ENCODE measurements at places on chromosomes 6 and 20.

DNA sequence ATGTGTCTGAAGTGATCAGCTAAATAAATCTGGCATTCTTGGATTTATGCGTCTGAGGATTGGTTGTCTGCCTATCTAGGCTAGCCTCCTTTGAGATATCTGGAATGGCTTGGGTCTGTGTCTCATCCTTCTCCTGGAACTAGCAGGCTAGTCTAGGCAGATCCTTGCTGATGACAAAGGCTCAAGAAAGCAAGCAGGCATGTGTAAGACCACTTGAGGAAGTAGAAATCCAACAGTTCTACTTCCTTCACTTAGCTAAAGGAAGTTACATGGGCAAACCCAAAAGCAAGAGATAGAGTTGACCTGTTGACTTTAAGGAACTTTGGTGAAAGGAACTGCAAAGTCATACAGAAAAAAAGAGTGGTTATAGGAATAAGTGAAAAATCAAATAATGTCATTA, 672.6 kb downstream of the MAFB start:
- no peak for DNase-seq

GRCh38 chr6:42201382-42201781, 6.6 kb upstream of the GUCA1B start:
- DNase-seq, result no peak

DNA sequence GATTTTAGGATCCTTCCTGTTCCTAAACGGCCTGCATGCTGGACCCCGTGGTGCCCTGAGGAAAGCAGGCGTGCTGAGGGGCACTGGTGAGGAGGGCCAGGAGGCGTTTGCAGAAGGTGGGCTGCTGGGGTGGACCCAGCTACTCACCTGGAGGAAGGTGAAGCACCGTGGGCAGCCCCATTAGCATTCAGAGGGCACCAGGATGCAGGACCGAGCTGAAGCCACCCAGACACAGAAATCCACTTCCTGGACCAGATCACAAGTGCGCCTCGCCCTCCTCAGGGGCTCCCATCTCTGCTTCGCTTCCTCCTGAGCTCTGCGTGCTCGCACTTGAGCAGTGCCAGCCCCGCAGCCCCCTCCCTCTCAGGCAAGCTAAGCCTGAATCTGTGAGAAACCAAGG, 187.0 kb downstream of the SYNDIG1 start:
- no peak for DNase-seq

DNA sequence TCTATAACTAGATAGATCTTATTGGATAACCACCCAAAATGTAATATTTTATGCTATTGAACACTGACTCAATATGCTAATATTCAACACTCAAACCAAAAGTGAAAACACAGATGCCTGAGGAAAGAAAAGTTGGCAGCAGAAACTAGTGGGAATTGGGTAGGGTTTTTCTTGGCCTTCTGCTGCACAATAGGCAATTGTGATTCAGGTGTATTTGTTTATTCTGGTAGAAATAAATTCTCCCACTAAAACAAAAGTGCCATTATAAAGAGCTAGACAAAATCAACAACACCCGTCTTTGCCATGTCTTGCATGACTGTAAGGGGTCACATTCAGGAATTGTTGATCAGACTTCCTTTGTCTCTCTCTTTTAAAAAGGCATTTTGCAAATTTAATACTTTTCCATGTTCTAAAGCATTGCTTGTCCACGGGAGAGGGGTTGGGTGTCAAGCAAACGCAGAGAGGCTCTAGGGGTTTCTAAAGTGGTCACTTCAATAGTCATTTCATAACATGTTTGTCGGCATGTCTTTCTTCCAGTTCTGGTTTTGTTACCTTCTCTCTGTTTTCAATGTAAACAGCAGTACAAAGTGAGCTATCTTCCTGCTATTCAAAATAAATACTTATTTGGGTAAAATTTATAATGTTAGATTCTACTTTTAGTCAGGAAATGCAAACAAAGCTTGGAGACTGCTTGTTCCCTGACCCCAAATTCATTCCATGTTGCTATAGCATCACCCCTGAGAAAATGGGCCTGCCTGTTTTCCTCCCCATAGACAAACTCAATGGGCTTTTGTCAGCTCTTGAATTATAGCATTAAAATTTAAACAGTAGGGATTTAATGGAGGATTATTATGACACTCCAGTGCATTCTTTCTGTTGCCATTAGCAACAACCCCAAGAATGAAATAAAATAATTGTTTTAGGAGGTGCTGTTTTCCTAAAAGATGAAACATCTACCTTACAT, 217.0 kb upstream of the CCN2 start:
- no peak for DNase-seq

DNA sequence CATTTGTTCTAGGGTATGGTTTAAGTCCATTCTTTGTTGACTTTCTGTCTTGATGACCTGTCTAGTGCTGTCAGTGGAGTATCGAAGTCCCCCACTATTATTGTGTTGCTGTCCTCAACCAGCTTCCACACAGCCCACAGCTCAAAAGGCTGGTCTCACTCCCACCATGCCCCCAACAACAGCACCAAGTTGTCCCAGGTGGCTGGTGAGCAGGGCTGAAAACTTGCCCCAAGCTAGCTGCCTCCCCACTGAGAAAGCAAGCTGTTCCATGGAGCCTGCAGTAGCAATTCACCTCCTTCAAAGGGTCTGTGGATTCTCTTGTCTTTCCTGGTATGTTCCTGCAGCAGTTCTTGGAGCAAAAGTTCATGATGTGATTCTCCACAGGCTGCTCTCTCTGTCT, 221.0 kb downstream of the SYNDIG1 start:
- no peak for DNase-seq

GRCh38 chr6:33313709-33314514, at the start of gene TAPBP:
Gene TAPBP, minus strand, starts transcription at chr6:33314078. Its CDS starts 37 bp downstream, at chr6:33314041.
- no peak for DNase-seq

GRCh38 chr6:4021854-4022695, 56.9 kb downstream of the FAM217A start:
- DNase-seq, result no peak

DNA sequence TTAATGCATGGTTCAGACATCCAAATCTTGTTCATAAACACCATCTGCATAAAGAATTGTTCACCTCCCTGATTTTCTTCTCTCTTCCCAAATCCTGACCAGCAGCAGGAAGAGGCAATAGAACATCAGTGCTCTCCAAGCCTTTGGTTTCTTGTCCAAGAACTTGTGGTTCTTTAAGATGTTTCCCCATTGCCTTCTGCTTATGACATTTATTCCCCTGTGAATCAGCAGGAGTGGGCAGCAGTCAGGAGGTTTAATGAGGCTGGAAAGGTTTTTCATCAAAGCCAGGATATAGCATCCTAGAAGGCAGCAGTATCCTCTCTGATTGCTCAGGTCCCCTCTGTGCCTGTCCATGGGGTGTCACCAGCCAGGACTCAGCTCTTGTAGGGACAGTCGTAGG, 5.3 kb downstream of the HDDC2 start:
- DNase-seq, result no peak

DNA sequence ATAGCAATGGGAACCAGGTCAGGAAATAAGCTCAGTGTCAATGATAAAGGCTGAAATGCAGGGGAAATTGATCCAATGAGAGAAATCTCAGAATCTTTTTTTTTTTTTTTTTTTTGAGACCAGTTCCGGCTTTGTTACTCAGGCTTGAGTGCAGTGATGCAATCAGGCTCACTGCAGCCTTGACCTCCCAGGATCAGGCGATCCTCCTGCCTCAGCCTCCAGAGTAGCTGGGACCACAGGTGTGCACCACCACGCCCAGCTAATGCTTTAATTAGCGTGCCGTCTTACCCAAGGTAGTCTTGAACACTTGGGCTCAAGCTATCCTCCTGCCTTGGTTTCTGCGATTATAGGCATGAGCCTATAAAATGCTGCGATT, 296.5 kb downstream of the ZNF217 start:
- DNase-seq, result no peak

- no peak for DNase-seq
These were observed 132.3 kb downstream of the PDE7B start for GRCh38 chr6:135983718-135984343.

DNA sequence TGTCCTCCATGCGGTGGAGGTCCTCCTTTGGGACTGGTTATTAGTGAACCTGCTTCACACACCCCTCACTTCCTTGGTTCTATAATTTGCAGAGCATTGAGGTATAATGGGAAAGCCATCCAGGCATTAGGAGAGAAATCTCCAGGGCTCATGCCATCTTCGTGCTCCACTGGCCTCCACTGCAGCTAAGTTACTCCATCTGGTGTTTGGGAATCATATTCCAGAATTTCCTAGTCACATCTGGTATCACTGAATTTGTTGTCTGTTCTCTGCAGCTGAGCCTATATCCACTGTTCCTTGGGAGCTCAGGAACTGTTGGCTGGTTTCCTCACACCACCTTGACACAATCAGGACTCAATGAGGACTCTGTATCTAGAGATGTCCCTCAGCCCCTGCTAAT, 173.0 kb upstream of the TSHZ2 start:
- DNase-seq, result no peak

DNA sequence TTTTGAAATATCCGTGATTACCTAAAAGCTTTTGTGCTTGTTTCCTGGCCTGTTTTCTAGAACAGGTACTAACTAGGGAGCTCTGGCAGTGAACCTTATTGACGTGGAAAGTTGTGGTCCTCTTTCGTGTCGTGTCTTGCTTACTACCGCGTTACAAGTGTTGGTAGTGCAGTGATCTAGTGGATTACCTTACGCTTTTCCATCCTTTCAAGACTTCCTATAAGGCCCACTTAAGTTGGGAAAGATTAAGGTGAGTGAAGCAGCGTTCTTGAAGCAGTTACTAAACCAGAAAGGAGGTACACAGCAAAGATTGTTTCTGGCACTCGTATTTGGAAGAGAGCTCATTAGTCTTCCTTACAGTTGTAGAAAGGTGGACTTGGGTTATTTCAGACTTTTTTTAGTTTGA, 1.9 kb downstream of the PNRC1 start:
- DNase-seq, result no peak

DNA sequence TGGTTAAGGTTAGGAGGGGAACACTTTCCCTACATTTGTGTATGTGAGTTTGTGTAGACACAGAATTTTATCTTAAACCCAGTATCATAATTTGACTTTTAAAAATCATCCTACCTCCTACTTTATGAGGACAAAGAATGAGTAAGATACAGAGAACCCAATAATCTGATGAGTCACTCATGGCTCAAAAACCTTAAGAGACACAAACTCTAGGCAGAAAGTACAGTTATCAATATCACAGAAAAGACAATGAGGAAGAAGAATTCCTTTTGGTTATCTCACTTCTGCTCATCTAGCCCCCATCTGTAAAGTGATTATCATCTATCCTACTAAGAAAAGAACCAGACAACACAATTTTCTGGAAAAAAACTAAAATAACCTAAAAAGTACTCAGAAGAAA, 87.7 kb downstream of the EPB41L2 start:
- no peak for DNase-seq

DNA sequence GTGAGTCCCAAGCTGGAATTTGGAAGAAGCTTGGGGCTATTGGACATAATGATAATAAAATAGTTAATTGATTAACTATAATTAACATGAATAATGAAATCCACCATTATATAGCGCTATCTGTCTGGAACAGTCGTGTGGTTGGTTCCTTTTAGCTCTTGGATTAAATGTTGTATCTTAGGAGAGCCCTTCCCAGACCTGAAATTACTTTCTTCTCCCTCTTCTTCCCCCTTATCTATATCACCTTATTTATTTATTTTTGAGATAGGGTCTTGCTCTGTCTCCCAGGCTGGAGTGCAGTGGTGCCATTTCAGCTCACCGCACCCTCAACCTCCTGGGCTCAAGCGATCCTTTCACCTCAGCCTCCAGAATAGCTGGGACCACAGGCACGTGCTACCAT, 64.6 kb downstream of the NCOA3 start:
- no peak for DNase-seq

DNA sequence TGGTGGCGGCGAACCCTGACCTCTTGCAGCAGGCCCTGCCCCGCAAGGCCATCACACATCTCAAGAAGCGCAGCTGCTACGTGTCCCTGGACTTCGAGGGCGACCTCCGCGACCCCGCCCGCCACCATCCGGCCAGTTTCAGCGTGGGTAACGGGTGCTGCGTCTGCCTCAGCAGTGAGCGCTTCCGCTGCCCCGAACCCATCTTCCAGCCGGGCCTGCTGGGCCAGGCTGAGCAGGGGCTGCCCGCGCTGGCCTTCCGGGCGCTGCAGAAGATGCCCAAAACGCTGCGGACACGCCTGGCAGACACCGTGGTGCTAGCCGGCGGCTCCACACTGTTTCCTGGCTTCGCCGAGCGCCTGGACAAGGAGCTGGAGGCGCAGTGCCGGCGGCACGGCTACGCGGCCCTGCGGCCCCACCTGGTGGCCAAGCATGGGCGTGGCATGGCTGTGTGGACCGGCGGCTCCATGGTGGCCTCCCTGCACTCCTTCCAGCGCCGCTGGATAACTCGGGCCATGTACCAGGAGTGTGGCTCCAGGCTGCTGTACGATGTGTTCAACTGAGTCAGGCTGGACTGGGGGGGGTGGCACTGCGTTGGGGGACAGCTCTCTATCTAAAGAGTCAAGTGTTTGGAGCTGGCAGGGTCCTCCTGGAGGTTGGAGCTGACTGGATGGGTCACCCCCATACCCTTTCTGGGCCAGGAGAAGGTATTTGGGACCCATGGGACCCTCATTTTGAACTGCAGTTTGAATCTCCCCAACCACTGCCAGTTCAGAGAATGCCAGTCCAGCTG, 1.1 kb downstream of the ACTL10 start:
- DNase-seq, result no peak

DNA sequence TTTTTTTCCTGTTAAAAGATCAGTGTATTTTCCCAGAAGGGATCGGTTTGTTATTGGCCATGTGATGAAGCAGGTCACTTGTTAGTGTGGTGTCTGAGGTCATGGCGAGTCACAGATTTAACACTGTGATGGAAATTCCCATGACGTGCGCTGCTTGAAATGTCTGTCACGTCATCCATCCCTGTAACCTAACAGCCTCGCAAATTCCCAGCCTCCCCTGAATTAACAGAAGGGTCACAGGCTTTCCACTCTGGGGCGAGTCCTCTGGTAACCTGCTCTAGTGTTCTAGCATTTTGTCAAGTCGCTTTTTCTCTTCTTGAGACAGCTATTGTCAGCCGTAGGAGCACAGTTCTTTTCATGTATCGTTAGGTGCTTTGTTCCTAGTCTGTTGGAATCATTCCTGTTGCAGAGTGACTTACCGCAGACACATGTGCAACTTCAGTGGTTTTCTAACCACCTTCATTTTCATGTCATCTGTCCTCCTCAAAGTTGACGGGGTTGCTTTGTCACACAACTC, 137.2 kb downstream of the MAP3K4 start:
- no peak for DNase-seq
